Amniotic stem cell (primary cell): ENCODE measurements at places on chromosomes 6 and 20.
A peak's percentile ranks its signal among the peaks of the same experiment; 100 is the strongest.

DNA sequence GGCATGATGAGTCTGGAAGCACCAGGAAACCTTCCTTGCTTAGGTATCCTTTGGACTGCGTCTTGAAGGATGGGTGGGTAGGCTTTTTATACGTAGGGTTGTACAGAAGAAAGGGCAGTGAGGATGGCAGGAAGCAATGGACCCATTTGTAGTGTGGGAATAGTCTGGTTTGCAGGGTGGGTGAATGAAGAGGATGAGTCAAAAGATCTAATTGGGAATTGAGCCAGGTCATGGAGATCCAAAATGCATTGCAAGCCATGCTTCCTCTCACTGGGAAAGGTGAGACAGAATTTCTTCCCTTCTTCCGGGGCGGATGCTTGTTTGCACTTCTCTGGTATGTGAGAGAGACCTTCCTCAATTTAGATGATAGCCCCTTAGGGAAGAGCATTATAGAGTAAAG, 10.1 kb upstream of the BTBD3 start:
- no peak for DNase-seq

GRCh38 chr6:24874128-24874527, 61.6 kb downstream of the RIPOR2 start:
- no peak for DNase-seq

DNA sequence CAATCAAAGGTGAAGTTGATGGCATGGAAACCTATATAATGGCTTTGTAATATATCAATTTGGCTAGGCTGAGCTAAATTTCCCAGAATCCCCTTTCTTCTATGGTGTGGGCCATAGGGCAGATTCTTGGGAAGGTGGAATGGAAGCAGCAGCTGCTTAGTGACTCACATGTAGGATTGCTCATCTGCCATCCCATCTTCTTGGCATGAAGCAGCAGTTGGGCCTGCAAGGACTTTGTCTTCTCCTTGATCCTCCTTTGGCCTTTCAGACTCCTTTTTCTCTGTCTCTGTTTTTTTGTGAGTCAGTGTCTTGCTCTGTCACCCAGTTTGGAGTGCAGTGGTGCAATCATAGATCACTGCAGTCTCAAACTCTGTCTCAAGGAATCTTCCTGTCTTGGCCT, 52.6 kb upstream of the CEP162 start:
- no peak for DNase-seq

DNA sequence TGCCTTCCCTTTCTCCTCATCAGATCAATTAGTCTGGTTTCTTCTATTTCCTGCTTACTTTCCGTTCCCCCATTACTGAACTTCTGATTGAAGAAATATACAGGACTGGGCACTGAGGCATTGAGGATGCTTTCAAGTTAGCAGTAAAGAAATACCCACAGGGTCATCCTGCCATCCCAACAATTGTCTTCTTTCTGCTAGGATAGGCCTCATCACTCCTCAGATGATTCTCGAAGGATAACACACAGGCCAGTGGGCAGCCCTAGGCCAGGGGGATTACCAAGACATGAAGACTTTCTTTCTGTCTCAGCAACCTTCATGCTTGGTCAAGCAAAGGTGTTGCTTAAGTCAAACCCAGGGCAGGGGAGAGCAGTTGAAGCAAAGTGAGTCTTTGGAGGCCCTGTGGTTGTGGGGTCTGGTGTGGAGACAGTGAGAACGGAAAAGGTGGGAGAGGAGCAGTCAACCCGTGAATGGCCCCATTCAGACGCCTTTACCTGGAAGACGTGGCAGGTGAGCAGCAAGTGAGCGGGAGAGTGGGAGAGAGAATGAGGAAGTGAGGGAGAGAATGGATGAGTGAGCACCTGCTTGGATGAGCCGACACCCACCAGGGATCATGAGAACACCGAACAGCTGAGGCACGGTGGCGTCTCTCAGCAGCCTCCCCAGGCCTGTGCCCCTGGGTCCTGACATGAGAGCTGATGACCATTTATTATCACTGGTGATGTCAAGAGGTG, 462.9 kb downstream of the PREX1 start:
- no peak for DNase-seq

- no peak for DNase-seq
These were observed 225.1 kb upstream of the SSTR4 start for GRCh38 chr20:22810030-22810429.

DNA sequence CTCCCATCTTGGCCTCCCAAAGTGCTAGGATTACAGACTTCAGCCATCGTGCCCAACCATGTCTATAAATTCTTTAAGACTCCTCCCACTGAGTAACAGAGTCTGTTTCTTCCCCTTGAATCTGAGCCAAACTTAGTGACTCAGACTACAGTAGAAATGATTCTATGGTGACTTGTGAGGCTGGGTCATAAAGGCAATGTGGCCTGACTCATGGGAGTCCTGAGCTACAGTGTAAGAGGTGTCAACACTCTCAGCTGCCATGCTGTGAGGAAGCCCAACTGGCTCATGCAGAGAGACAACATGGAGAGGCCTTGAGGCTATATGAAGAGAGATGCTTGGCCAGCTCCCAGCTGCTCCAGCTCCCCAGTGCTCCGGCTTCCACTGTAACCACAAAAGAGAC, 5.2 kb upstream of the NRSN2 start:
- no peak for DNase-seq

DNA sequence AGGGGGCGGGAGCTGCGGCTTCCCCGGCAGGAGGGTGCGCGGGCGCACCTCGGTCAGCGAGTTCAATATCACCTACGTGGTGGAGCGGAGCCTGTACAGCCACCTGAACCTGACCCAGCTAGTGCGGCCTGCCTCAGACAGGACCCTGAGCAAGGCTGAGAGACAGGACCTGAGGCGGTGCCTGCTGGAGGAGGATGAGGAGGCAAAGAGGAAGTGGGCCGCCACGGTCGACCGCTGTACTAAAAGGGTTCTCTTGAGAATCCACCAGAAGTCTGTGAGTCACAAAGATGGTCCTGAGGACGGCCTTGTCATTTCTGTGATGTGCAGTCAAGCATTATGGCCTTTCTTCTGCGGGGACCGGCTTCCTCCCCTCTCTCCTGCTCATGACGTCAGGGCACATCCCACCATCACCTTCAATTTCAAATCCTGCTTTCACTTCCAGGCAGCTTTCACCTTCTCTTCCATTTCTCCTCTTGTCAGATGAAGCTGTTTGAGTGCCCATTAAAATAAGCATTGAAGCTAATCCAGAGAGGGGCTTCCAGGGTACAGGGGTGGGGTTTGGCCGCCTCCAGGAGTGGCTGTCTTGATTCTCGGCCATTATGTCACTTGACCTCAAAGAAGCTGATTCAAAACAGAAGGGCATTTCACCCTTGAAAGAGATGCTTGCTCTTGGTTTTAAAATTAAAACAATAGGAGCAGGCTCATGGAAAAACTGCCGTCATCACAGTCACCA, 177.6 kb downstream of the SASH1 start:
- DNase-seq, result no peak

- no peak for DNase-seq
These were observed 576 bp downstream of the MAPK13 start for GRCh38 chr6:36130667-36131510.

DNA sequence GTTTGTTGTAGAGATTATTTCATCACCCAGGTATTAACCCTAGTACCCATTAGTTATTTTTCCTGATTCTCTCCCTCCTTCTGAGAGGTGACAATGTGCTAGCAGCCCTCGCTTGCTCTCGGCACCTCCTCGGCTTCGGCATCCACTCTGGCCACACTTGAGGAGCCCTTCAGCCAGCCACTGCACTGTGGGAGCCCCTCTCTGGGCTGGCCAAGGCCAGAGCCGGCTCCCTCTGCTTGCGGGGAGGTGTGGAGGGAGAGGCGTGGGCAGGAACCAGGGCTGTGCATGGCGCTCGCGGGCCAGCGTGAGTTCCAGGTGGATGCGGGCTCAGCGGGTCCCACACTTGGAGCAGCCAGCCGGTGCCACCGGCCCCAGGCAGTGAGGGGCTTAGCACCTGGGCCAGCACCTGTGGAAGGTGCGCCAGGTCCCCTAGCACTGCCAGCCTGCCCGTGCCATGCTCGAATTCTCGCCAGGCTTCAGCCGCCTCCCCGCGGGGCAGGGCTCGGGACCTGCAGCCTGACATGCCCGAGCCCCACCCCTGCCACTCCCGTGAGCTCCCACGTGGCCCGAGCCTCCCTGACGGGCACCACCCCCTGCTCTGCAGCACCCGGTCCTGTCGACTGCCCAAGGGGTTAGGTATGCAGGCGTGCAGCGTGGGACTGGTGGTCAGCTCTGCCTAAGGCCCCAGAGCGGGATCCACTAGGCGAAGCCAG, 221.9 kb downstream of the WDR27 start:
- DNase-seq, result no peak

DNA sequence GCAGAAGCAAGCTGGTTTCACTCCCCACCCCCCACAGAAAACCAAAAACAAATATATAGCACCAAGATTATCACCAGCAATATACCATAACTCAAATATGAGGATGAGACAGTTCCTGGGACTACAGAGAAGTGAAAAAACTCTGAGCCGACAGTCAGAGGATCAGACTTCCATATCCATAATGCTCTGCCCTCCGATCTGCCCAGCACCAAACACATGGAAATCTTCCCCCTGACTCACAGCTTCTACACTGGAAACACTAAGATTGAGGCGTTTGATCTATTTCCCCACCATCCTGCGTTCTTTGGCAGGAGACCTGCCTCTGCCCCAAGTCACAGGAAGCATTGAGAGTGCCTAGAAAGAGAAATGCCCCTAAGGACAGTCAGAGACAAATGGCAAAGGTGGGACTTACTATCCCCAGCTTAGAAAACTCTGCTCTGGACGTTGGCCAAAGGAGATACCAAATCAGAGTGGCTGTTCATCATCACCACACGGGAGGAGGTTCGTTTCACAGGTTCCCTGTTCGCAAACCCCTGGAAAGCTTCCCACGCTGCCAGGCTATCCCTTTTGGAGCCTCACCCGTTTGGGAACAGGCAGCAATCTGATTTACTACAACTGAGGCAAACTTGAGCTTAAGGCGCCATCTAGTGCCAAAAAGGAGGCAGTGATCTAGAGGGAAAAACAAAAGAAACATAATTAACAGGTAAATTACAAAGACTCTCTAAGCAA, 48.7 kb upstream of the SRSF6 start:
- DNase-seq, result peak; percentile 8

DNA sequence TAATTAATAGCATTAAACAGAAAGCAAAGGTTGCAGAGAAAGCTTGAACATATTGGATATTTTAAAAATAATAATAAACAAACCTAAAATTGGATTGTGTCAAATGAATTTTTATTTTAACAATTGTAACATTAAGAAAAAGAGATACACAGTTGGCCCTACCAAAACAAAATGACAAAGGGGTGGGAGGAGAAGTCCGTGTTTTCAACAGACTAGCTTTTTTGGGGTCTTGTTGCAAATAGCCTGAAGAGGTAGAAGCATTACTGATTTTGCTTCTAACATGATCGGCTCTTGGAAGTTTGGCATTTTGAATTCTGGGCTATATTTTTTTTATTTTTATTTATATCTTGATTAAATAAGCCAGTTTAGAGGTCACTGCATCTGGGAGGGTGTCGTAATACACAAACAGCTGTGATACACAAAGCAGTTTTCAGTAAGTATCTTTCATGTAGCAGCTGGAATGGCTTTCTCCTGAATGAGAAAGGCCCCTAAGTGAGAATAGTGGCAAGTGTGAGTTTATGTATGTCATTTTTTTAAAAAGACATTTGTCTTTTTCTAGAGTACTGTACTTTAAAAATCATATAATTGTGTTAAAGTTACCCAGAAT, 85.5 kb upstream of the ZNF217 start:
- DNase-seq, result no peak

- DNase-seq, result no peak
These were observed 7.5 kb downstream of the ESF1 start for GRCh38 chr20:13777171-13777601.

GRCh38 chr6:133965817-133966360, 12.9 kb downstream of the TBPL1 start:
- DNase-seq, result no peak

GRCh38 chr6:126773112-126773805, 345.2 kb upstream of the RSPO3 start:
- no peak for DNase-seq

DNA sequence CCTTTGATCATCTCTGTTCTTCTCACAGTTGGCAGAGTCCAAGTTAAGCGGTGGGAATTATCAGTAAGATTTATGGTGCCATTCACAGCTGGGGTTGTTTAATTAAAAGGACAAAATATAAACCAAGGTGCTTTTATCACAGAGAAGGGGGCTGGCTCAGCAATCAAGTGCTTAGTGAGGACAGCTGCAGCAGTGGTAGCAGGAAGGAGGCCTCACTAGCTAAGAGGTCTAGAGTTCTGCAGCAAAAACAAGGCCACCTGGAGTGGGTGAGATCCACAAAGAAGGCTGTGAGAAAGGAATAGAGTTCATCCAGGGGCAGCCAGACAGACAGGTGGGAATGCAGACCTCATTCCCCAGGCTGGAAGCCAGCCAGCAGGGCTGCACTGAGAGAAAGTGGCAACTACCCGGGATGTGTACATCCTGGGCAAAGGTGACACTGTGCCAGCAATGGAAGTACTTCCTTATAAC, 37.1 kb downstream of the PIGU start:
- DNase-seq, result no peak

DNA sequence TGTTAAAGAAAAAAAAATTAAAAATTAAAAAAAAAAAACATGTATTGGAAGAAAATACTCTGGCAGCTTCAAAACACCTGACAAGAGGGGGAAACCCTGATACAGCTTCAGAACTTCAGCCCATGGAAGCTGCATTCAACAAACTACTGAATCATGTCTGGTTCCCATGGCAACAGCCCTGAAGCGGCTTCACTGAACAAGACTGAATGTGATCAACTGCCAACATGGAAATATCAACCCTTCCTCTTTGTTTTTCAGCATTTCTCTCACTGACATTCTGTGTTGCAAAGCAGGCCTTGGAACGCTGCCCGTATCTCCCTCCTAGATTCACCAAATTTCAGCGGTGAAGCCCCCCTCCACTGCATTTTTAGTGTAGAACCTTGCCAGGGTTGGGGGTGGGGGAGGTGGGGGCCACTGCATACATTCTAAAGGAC, 91.3 kb upstream of the SHLD1 start:
- no peak for DNase-seq

DNA sequence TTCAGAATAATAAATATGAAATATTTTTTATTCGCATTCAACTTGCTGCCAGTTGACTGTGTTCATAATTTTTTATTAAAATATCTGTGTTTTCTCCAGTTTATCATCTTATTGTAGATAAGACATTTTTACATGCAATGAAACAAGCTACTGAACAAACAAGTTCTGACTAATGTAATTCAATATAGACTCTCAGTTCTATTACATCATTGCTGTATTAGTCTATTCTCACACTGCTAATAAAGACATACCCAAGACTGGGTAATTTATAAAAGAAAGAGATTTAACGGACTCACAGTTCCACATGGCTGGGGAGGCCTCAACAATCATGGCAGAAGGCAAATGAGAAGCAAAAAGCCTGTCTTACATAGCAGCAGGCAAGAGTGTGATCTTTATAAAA, 1357.7 kb upstream of the CITED2 start:
- DNase-seq, result no peak

DNA sequence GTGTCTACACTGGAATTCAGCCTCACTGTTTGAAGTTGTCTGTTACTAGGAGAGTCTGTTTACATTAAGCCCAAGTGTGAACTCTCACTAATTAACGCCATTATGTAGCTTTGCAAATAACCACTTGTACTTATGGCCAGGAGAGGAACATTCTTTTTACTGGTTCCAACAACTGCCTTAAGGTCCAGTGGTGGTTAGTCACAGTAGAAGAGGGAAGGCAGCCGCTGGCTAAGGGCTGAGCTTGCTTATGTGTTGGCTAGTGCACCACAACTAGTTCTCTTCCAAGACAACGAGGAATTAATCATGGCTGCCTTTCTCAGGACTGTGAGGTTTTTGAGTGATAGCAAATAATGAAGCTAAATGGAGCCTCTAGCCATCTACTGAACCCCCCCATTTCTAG, 14.9 kb upstream of the SLC22A23 start:
- DNase-seq, result no peak
